ENCODE measurements at places on chromosomes 1 and 21.

DNA sequence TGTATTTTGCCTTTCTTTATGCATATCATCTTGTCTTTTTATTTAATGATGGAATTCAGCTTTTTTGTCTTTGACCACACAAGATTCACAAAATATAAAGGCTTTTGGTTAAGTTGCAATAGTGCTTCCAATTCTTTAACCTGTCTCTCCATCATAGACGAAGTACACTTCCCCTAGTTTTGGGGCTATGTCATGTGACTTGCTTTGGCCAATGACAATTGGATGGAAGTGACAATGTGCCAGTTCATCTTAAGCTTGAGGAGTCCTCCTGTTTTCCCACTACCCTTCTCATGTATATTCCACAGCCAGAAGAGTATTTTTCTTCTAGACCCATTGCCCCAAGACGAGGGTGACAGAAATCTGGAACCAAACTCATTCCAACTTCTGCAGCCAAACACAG is 419.6 kb upstream of the BRINP3 start:
- no peak for DNase-seq

DNA sequence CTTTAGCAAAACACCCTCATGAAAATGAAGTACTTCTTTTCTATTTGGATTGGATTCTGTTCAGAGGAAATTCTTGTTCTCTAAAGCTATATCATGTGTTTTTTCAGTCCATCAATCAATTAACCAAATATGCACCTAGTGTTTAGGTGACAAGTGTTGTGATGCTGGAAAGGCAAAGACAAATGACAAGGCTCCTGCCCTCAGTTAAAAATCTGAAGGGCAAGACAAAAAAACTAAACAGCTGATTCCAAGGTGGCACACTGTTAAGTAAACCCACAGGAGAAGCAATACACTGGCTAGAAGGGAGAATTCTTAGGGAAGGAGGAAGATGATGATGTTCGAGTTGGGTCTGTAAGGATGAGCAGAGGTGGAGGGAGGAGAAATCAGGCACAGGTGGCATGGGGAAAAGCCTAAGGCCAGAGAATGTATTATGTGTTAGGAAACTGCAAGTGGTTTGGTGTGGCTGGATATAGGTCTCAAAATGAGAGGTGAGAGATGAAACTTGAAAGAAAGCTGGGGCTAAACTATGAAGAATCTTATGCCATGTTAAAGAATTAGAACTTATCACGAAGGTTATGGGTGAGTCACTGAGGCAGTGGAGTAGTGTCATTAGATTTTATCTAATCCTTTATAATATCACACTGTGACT is 51.8 kb upstream of the GFI1 start:
- DNase-seq, result no peak

GRCh38 chr1:145962157-145963102 is 1.9 kb downstream of the ANKRD34A start:
- DNase-seq, result peak; percentile 55

DNA sequence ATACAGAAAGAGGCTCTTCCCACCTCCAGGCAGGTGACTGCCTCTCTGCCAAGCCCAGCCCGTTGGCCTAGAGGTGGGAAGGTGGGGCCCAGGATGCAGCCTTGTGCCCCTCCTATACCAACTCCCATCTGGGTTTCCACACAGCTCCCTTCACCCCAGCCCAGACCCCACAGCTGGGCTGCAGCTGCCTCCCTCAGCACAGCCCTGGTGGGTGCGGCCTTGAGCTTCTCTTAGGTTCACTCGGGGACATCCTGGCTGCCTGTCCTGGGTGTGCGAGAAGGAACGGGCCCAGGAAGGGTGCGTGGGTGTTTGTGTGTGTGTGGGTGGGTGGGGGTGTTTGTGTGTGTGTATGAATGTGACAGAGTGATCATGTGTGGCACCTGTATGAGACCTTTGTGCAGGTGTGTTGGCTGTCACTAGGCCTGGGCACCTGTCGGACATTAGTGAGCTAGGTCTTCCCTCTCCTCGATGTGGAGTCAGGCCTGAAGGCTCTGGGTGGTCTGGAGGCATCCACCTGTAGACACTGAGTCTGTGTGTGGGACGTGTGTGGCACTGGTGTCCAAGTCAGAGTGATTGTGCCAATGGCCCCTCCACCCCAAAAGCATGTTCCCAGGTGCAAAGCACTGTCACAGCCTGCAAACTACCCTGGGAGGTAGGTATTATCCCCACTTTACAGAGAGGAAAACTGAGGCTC is 30.7 kb downstream of the FOXO6 start:
- no peak for DNase-seq

GRCh38 chr1:223126741-223127140 is 16.3 kb downstream of the TLR5 start:
- no peak for DNase-seq

DNA sequence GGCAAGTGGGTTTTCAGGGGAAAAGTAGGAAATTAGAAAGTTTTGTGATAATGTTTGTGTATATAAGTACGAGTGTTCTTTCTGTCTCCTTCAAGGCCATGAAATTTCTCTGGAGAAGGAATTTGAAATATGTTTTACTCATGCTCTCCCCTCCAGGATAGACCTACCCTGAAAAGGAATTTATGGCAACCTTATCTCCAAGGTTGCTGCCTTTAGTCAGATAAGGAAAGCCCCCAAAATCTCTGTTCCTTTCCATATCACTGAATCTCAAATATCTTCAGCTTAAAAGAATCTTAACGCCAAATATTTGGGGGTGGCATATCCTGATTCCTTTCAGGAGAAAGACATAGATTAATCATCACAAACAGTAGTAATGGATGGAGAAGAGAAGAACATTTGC is 499 bp upstream of the C4BPB start:
- DNase-seq, result no peak

DNA sequence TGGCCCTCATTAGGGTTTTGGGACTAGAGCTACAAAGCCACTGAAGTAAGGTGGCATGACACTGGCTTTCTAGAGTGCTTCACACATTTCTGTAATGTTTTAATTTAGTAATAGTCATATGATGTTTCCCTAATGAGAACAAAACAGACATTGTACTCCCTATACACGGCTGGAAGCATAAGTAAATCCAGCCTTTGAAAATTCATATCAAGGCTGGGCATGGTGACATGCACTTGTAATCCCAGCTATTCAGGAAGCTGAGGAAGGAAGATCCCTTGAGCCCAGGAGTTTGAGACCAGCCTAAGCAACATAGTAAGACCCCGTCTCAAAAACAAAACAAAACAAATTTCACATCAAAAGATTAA is 7.4 kb downstream of the USP48 start:
- DNase-seq, result no peak

- DNase-seq, result no peak
Observed at GRCh38 chr1:241738284-241739078, 86.4 kb downstream of the WDR64 start.

DNA sequence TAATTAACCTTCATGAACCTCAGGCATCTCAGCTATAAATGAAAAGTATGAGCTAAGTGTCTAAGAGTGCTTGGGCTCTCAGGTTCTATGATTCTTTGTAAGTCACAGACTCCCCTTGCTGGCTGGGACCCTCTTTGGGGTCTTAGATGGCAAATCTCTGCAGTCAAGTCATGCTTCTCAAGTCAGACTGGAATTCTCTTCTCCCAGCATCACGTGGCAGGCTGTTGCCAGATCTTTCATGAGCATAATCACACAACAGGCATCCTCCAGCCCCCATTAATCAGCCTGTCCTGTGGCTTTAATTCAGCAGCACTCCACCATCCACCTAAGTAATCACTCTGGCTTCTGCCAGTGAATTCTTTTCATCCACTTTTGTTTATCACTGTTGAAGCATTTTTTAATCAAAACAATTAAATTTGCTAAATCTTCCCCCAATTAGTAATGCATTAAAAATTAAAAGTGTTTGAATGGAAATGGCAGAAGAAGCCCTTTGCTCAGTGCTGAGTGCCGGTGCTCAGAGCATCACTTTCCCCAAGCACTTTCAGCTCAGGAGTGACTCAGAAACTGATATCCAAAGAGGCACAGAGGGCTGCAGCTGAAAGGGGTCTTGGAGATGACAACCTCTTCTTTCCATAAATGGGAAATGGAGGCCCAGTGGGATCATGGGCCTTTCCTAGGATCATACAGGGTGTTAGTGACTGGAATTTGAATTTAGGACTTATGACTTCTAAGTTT is 50.2 kb downstream of the C8A start:
- no peak for DNase-seq

DNA sequence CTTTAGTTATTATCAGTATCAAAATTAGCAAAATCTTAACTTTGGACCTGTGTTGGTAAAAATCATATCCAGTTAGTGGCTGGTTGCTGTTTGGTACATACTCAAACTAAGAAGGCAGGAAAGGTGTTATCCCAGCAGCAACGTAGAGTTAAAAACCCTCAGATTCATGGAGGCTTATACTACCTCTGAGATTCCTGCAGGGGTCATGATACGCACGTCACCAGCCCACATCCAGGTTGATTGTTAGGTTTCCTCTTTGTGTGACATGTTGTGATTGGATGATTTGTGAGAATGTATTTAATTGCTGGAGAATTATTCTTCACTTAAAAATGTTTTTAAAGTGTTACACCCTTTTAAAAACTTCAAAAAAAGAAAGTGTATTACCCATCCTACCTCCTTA is 423.3 kb upstream of the ADGRL2 start:
- DNase-seq, result no peak

DNA sequence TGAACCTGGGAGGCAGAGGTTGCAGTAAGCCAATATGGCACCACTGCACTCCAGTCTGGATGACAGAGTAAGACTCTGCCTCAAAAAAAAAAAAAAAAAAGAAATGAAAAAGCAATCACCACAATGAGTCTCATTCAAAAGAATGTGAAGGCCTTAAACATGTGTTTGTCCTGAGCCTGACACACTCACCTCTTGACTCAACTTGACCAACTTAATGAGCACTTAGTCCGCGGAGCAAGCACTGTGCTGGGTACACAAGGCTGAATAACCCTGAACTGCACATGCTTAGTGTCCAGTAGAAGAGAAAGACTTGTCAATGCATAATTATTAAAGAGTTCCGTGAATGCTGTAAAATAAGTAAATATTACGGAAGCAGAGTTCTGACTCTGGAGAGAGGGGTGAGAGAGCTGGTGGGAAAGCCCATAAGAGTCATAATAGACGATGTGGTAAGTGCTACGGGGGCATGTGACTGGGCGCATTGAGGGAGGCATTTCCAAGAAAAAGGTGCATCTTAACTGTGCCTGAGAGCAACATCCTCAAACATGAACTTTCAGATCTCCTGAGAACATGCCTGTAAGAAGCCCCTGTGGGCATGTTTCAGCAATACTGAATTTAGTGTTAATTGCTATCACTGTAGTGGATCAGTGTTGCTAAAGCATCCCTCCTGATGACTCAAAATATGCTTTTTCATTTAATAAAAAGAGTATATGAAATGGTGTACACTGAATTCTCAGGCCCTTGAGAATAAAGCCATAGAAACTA is 27.2 kb downstream of the MCOLN2 start:
- no peak for DNase-seq

DNA sequence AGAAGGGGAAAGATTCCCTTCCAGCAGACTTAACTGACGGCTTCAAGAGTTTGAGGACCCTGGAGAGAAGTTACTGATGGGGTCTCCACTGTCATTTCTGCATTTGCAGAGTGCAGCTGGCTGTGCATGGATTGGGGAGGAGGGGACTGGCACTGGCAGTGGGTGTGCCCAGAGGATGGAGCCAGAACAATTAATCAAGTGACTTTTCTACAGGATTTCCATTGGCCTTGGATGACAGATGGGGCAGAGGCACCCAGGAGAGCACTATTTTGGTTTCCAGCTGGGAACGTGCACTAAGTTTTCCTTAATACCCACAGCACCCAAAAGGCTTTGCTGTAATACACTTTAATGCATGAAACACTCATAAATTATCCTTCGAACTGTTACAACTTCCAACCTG is 1.3 kb downstream of the NGF start:
- DNase-seq, result no peak

- no peak for DNase-seq
Observed at GRCh38 chr1:22792396-22793160, 81.9 kb downstream of the EPHB2 start.

GRCh38 chr1:2431103-2431502 is 18.7 kb upstream of the PEX10 start:
- DNase-seq, result no peak

- no peak for DNase-seq
Observed at GRCh38 chr1:11150326-11150725, 38.8 kb upstream of the ANGPTL7 start.
